HepG2 (cell line): ENCODE measurements at places on chromosomes 5 and 9. TPM values are rescaled to one million over a fixed set of nuclear protein-coding genes. Genes with fewer than 3 reads are reported as not detected.

GRCh38 chr5:144191998-144192397 lies 21.3 kb downstream of the KCTD16 start:
- peak; percentile 42 for DNase-seq

DNA sequence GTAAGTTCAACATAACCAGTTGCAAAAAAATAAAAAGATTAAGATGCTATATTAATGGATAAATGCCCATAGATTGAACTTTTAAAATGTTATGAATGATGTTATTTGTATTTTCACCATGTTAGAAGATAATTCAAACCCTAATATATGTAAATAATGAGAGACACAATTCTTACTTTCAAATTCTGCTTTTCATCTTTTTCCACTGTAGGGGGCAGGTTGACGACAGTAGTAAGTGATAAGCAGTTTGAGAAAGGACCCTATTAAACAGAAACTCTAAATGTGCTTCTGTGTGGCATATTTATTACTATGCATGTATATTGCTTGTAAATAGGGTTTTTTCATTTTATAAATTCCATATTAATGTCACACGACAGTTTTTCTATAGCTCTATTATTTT lies 591.1 kb downstream of the SEMA5A start:
- no peak for DNase-seq

DNA sequence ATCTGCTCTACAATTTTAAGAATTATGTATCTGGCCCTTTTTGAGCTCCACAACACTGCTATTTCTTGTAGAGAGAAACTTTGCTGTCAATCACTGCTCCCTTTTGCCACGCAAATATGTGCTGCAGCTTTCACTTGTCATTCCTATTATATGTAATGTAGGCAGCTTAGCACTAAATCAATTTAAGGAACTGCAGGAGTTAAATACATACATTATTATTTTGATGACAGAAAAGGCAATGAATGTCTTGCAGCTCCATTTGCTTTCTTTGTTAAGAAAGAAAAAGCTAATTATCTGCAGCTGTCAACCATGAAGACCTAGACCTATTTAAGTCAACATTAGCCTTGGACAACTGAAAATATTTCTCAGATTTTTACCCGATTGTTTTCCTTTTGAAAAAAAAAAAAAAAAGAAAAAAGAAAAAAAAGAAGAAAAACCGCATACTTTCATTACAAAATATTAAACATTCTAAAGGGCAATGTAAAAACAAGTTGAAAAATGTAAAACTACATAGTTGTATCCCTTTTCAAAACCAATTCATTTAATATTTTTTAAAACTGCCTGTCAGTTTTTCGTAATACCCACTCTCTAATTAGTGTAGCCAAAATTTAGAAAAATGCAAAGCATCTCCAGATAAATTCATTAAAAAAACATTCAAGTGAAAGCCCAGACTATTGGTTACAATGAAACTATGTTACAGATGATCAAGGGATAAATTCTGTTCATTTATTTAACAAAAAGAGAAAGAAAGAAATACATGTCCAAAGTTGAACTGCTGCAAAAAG lies 57.2 kb downstream of the RFX3 start:
- no peak for DNase-seq

GRCh38 chr5:68983043-68983442 lies 110.8 kb upstream of the SLC30A5 start:
- no peak for DNase-seq

- no peak for DNase-seq
Observed at GRCh38 chr5:121681229-121681855, 170.3 kb upstream of the FTMT start.

SPINK6 gene
- not detected in 2 replicates for total RNA-seq
